ENCODE measurements at places on chromosomes 2 and 18.

GRCh38 chr2:63820969-63821368 is 20.7 kb upstream of the UGP2 start:
- no peak for DNase-seq

DNA sequence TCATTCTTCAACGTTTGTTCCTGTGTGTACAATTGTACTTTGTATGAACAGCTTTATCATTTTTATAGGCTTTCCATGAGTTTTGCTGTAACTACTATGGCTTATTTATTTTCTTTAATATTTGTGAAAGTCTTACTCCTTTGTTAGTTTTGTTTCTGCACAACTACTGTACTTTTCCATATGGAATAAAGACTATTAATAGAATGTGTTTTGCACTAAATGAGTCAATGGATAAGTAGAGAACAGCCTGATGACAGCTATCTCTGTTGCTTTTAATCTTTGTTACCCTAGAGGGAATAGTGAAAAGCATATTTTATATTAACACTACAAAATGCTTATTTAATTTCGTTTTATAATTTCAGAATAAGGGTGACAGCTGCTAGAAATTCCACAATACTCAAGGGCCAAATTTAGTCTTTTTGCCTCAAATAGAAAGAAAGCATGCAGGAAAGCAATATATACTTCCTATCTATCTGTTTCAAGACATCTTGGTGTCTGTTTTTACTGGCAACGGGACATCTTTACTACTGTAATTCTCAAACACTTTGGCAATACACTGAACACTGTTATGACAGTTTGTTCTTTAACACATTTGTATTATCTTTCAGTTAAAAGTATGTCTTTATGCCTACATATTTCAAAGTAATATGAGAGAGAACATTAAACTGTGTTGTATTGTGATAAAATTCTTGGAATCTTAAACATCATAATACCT is 53.9 kb downstream of the WDSUB1 start:
- DNase-seq = no peak

GRCh38 chr2:192043216-192043870 is 151.4 kb downstream of the TMEFF2 start:
- no peak for DNase-seq

DNA sequence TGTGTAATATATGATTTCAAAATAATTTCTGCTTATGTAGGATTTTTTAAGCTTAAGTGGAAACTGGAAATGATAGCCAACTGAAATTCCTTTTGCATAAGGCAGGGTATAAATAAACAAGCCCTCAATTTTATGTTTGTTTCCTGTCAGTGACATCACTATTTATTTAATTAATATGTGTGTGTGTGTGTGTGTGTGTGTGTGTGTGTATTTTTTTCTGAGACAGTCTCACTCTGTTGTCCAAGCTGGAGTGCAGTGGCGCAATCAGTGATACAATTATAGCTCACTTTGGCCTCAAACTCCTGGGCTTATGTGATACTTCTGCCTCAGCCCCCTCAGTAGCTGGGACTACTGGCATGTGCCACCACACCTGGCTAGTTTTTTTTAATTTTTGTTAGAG is 29.3 kb upstream of the CYP20A1 start:
- no peak for DNase-seq

DNA sequence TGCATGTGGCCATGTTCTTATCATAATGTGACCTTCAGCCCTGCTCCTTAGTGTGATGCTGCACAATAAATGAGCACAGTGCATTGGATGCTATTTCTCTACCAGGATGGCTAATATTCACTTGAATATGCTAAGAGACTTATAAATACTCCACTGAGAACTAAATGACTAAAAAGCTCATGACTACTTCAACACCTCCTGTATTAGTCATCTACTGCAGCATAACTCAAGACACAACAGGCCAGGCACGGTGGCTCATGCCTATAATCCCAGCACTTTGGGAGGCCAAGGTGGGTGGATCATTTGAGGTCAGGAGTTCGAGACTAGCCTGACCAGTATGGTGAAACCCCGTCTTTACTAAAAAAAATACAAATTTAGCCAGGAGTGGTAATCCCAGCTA is 213.4 kb downstream of the RND3 start:
- DNase-seq = no peak

DNA sequence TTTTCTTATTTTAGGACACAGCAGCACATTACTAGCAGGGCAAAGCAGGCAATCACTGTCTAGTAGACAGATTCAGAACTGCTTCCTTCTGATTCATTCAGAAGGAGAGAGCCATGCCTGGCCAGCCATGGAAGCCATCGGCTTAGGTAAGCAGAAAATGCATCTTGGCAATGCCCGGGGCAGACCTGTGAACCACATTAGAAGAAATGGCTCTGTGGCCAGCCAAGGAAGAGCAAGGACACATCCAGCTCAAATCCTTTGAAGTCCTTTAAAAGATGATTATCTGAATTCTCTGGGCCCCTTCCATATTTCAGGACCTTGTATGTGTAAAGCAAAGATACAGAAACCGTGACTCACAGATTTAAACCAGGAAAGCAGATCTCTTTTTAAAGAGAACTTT is 227.4 kb downstream of the PID1 start:
- DNase-seq = no peak

GRCh38 chr2:31141443-31142085 is 3.3 kb upstream of the GALNT14 start:
- peak; percentile 80 for DNase-seq

- no peak for DNase-seq
Measured at GRCh38 chr2:19848029-19848750, 53.6 kb downstream of the TTC32 start.

GRCh38 chr18:50647237-50647636 is 87.3 kb downstream of the MAPK4 start:
- no peak for DNase-seq
